ENCODE measurements at places on chromosomes 2 and 18.

DNA sequence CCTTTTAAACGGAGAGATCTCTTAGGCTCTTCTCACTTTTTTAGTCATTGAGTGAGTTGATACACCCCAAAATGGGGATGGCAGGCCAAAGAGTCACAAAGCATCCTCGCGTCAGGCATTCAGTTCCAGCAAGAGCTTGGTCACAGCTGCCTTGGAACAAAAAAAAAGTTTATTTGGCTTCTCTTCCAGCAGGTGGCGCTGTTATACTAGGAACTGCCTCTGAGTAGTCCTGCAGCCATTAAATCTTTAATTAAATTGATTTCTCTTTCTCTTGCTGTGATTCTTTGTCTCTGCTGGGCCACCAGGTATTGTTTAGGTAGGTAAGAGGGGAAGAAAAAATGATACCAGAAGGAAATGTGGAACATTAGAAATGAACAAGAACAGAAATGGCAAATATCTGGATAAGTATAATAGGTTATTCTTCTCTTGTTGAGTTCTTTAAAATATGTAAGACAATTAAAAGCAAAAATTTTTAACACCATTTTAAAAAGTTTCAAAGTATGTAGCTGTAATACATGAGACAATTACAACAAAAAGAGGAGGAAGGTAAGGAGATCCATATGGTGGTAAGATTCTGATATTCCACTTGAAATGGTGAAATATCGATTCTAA lies 175.1 kb downstream of the GALNT1 start:
- DNase-seq = peak; percentile 35

DNA sequence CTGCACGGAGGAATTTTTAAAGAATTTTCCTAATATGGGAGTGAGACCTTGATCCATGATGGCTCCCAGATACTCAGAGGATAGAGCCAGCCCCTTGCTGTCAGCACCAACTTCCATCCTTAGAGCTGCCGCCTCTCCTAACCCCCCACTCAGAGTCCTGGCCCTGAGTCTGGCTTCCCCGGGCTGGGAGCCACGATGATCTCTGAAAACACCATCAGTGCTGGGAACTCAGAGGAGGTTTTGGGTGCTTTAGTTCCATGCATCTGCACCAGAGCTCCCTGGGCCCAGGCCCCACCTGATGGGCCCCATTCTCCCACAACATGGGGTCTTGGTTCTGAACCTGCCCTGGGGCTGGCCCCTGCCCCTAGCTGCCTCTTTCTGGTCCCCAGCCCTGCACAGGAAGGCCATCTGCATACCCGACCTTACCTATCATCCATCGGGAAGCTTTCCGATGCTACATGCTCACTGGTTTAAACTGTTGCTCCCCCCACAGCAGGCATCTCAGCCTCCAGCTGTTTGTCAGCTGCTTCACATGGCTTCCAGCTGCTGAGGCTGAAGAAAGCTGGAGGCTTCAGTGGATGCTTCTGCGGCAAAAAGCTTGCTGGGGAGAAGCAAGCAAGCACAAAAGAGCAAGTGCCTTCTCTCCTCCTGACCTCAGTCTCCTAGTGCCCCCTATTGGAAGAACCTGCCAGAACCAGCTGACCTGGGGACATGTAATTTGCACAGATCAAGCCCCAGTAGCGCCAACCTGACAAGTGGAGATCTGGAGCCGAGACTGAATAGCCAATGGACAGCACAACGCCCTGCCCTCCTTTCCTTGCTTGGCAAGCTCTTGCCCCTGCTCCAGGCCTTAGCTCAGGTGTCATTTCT lies 24.2 kb upstream of the RHOB start:
- no peak for DNase-seq

GRCh38 chr18:47795434-47795814 lies 135.0 kb downstream of the SMAD2 start:
- DNase-seq = no peak

DNA sequence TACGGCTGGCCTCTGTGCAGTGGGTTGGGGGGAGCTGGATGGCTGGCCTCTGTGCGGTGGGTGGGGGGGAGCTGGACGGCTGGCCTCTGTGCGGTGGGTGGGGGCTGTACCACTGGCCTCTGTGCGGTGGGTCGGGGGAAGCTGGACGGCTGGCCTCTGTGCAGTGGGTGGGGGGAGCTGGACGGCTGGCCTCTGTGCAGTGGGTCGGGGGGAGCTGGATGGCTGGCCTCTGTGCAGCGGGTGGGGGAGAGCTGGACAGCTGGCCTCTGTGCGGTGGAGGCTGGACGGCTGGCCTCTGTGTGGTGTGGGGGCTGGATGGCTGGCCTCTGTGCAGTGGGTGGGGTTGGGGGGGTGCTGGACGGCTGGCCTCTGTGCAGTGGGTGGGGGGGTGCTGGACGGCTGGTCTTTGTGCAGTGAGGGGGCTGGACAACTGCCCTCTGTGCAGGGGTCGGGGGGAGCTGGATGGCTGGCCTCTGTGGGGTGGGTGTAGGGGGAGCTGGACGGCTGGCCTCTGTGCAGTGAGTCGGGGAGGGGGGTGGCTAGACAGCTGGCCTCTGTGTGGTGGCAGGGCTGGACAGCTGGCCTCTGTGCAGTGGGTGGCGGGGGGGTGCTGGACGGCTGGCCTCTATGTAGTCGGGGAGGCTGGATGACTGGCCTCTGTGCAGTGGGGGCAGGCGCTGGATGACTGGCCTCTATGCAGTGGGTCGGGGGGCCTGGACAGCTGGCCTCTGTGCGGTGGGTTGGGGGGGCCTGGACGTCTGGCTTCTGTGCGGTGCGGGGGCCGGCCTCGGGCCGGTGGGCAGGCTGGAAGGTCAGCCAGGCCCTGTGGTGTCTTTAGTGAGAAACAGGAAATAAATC lies 31.9 kb downstream of the NFATC1 start:
- DNase-seq = no peak

- DNase-seq = no peak
Observed at GRCh38 chr2:1602278-1603010, 141.9 kb downstream of the PXDN start.

- no peak for DNase-seq
Observed at GRCh38 chr2:41865263-41865662, 182.6 kb upstream of the PKDCC start.

DNA sequence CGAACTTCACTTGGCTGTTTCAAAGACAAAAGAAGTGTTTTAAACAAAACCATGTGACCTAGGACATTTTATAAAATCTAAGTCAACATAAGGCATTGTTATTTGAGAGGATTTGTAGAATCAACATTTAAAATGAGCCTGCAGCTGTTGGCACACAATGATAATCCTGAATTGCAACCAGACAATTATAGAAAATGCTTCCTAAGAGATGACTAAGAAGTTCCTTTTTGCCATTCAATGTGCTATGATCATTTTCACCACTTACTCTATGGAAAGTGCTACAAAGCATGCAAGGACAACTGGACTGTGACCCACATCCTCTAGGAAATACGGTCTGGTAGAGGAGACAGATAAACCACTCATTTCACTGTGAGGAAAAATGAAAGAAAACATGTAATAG lies 246.4 kb downstream of the CDH20 start:
- DNase-seq = peak; percentile 14

DNA sequence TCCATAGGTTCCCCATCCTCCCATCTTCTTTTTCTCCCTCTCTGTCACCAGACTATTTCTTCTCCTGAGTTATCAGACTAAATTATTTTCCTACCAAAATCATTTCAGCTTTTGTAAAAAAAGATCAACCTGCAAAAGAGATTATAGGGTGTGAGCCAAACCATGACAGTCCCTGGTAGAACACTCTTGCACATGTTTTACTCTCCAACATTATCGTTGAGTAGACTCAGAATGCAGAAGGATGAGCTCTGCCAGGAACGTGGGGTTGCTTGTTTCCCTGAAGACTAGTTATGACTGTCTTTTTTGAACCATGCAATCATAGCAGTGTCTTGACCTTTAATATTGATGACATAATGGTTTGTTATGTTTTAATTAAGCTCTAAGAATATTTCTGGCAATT lies 360.1 kb upstream of the VWC2L start:
- DNase-seq = no peak

DNA sequence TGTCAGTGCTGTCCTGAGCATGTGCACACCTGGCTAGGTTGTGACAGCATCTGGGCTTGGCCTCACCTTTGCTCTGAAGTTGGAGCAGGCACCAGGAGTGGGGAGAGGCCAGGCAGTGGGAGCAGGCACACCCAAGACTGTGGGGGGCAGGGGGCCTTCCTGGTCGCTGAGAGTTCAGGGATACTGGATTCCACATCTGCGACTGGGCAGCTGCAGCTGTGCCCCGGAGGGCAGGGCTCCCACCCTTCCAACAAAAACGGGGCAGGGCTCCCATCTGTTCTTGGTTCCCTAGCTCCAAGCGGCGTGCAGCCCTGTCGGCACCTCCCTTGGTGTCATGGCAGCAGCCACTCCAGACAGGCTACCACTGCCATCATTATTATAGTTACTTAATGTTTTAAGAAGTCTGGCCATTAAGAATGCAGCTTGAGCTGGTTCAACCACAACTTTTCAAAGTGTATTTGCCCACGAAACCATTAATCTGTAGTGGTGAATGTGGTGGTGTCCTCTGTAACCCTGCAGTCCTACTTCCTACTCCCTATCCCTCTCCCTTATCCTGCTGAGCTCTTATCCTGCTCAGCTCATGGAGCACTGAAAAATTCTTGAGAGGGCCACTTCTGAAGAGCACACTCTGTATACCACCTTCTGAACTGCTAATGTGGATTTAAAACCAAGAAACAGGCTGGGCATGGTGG lies 48.0 kb upstream of the RAB1A start:
- no peak for DNase-seq

DNA sequence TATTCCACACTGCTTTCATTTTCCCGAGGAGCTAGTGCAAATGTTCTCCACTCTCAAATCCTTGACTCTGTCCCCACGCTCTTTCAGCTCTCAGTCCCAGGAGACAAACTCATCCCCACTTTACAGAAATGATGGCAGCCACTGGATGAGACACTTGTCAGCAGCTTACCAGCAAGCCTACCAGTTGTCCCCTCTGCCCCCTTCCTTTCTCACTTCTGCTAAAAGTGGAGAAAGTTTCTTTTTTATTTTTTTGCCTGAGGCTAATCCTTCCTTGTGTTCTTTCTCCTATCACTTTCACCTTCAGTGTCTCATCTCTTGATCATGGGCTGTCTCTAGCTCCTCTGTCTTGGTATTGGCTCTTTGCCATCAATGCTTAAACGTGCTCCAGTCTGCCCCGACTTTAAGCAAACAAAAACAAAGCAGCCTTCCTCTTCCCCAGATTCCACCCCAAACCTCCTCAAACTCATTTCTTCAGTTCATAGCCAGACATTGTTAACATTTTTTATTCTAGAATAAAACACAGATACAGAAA lies 64.5 kb downstream of the TTC32 start:
- no peak for DNase-seq

DNA sequence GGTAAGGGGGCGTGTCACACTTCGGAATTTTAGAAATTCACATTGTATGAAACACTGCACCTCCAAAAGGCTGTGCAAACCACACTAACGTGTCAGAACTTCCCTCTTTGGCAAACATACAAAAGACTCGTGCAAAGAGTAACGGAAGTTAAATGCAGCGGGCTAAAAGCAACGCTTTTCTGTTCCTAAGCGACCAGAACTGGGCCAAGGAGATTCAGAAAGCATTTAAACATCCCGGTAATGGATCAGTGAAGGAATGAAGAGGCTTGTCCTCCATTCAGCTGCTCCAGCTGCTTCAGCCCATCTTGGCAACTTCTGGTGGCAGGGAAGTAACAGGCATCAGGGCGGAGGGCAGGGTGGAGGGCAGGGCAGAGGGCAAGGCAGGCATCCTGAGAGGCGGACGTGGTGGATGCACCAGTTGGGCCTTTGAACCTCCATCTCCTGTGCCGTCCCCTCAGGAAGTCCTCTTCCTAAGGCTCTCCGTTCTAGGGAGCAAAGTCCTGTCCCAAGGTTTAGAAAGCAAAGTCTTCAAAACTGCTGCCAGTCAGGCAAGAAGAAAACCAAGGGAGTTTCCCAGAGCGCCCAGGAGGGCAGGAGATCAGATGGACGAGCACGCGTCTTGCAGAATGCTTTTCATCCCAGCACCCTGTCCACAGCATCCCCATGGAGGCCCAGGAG lies 230.7 kb downstream of the ZNF516 start:
- DNase-seq = no peak

DNA sequence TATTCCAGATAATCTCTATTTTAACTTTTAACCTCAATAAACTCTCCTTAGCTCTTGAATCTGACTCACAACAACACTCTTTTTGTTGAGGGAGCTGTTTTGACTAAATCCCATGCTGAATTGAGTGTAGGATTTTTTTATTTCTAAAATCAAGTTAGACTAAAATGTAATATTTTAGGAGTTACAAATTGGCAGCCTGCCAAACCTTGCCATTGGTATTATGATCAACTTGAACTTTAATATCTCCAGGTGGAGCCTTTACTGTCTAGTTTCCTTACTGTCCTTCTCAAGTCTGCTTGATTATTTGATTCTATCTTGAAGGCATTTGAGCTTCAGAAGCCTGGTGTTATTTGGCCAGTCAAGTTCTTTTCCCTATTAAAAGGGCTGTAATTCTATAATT lies 8.7 kb downstream of the PIKFYVE start:
- no peak for DNase-seq

DNA sequence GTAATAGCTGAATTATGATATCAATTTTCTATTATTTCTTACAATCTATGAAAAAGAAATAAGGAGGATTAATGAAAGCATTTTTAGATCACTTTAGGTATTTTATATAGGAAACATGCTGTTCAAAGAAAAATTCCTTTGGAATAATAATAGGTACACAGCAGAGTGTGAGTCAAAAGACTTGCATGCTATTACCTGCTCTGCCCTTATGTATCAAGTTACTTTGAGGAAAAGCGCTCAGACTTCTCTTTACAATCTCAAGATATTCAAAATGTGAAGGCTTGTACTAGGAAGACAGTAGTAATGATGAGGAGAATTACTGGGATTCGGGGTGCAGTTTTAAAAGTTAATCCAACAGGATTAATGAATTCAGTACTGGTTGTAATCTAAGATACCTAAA lies 29.1 kb upstream of the RNU4ATAC start:
- no peak for DNase-seq

Data from fibroblast of the conjunctiva (primary cell).